ENCODE measurements at places on chromosomes 6 and 20.
A peak's percentile ranks its signal among the peaks of the same experiment; 100 is the strongest.

- DNase-seq, result no peak
Measured at GRCh38 chr6:148864941-148865340, 118.1 kb downstream of the UST start.

GRCh38 chr20:49447946-49448809, 34.3 kb downstream of the KCNB1 start:
- DNase-seq, result no peak

GRCh38 chr6:89843070-89843469, 13.4 kb downstream of the CASP8AP2 start:
- no peak for DNase-seq

DNA sequence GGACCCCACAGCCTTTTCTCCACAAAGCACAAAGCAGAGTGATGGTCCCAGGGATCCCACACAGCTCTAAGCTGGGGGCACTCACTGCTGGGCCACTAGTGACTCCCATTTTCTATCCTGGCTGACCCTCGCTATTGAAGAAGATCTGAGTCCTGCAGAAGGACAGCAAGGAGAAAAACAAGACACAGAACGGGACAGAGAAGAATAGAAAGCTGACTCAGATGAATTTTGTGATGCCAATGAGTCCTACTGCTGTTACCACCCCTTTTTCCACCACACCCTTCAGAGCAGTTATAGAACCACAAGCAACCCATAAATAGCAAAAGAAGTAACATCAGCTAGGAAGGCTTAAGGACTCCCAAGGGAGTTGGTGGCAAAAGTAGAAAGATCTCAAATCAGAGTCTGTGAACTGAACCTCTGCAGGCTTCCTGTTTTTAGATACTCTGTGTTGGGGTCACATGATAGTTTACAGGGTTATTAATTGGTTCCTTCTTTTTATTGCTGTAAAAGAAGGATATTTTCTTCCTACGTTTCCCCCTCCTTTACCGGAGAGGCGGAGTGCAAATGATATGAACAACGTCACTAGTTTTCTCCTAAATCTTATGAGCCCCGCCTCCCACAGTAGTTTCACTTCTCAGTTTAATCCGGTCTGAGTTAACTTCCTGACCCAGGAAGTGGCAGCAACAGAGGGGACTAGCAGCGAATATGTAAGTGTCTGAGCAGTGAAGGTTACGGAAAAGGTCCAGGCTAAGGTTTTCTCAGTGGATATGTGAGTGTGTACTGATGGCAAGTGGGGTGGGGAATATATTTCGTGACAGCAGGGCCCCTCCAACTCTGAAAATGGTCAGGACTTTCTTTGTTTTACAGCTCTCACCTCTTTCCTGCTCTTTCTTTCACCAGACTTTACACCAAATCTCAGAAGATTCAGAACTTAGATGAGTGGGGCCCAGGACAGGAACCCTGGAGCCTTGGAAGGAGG, at the start of gene TRIM38:
TRIM38 (plus strand) TSS at position 654 of the 979 bp plus-strand sequence. CDS start 3,721 bp downstream, outside the sequence.
- peak; percentile 65 for DNase-seq

- no peak for DNase-seq
Measured at GRCh38 chr6:132768051-132768517, 10.4 kb upstream of the VNN2 start.

DNA sequence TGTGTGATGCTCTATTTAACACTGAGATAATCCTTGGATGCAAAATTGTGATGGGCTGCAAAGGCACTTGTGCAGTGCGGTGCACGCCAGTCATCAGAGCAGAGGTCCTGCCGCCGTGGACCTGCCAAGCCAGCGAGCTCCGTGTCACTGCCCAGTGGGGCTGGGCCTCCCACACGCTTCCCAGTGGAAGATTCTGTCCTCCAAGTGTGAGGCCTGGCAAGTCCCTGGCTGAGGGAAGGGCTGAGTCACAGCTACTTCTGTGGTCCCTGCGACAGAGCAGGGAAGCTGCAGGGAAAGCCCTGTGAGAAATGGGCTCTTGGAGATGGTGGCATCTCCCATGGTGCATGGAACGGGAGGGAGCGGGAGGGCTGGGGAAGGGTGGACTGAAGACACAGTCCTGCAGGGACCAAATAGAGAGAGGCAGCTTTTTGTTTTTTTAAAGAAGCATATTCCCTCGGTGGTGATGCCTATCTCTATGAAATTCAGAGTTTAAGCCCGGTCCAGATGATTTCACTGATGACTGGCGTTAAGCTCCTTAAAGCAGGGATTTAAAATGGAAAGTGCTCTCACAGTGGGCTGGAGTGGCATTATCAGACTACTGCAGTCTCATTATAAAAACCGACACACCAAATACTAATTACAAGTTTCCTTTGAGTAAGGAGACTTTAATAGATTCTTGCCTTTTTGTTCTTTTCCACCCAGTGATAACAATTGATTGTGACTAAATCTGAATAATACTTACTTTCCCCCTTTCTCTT, 413.7 kb downstream of the QKI start:
- DNase-seq, result no peak

GRCh38 chr6:131366223-131366622, 206.8 kb upstream of the ARG1 start:
- DNase-seq, result no peak

DNA sequence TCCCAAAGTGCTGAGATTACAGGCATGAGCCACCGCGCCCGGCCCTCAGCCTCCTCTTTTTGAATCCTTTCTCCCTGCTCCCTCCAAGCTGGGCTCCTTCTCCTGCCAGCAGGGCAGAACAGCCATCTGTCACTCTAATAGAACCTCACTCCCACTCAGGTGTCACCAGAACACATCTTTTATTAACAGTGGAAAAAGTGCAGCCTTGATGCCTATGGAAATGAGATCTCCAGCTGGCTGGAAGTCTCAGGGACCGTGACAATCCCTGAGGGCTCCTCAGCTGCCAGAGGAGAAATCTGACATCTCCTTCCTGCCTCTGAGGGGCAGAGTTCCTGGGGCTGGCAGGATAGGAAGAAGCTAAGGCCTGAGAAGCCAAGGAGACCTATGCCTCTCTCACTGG, 28.0 kb downstream of the TMC2 start:
- DNase-seq, result no peak

GRCh38 chr6:31739639-31740396, at the start of gene MSH5:
TSS of gene MSH5 (plus strand) at chr6:31740005. CDS start at chr6:31740467, 462 bp downstream.
- DNase-seq, result peak; percentile 93

All from stimulated activated CD4-positive, alpha-beta T cell treated with anti-CD3 and anti-CD28 coated beads, Interleukin-1b, Interleukin-23, amount 100 ng/mL, for 24 hours (primary cell).